ENCODE measurements at places on chromosomes 1 and 21.

DNA sequence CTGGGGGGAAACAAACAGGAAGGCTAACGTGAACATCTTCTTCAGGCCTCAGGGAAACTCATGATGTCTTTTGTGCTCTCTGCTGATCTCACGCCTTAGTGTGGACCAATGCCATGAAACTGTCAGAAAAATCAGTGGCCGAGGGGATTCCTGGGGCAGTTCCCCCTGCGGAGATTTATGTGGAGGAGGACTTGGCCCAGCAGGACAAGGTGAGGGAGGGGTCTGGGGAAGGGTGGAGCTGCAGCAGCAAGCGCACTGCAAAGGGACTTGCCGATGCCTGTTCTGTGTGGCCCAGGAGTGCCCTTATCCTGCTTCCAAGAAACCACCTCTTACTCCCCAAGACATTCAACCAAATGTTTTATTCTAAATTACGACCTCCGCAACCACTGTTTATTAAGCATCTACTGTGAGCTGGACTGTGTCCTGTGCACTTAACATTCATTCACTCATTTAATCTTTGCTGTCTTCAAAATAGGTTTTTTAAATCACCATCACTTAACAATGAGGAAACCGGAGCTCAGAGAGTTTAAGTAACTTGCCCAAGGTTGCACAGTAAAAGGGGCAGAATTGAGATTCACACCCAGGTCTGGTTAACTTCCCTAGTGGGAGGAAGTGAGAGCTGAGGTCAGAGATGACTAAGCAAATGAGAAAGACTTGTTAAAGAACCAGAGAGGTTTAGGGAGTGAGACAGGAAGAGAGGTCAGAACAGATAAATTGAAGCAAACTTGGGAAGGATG is 49.7 kb downstream of the FHAD1 start:
- no peak for DNase-seq

GRCh38 chr1:28118640-28119307 is 30.4 kb upstream of the EYA3 start:
- no peak for DNase-seq

DNA sequence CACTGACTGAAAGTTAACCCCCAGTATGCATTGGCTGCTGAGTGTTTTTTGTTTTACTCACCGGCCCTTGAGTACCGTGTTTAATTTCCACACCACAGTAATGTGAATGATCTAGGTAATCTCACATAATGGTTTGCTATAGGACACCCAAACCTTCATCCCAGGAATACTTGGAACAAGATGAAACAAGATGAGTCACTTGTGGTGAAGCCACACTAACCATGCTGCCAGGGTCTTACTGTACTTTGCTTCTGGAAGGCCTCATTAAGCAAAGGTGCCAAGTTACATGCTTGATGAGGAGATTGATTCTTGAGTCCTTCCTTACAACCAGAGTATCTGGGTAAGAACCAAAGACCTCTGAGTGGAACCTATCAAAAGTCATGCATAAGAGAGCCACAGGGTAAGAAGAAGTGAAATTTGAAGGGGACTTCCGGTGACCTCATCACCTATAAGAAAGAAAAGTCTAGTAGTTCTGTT is 163.3 kb downstream of the NRIP1 start:
- DNase-seq: no peak

- DNase-seq: no peak
These were observed 235.2 kb downstream of the SDCCAG8 start for GRCh38 chr1:243490748-243491686.

GRCh38 chr1:18539171-18539570 is 58.4 kb downstream of the KLHDC7A start:
- no peak for DNase-seq

GRCh38 chr1:94599095-94599813 is 57.7 kb upstream of the F3 start:
- DNase-seq: no peak

DNA sequence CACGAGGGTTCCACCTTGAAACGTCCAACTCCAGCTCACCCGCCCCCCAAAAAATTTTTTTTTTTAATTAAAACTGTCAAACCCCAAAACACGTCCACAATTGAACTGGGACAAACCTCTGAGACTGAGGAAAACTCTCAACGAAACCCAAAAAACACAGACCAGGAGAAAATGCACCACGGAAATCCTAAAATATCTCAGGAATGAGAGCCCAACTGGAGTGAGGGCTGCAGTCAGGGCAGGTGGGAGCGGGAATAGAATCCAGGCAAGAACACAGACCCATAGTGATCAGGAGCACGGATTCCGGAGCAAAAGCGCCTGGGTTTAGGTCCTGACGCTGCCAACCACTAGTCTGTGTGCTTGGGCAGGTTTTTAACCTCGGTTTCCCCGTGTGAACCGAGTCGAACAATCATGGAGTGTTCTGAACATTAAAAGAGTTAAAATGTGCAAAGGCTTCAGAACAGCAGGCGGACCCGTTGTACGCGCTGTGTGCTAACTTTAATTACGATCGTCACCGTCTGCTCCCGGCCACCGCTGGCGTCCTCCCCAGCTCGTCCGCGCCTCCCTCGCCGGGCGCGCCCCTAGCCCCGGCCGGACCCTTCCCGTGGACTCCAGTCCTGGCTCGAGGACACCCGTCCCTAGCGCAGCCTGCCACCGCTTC is 624 bp downstream of the ARHGAP29 start:
- no peak for DNase-seq

- no peak for DNase-seq
These were observed 778 bp downstream of the EVI5 start for GRCh38 chr1:92784021-92784638.

DNA sequence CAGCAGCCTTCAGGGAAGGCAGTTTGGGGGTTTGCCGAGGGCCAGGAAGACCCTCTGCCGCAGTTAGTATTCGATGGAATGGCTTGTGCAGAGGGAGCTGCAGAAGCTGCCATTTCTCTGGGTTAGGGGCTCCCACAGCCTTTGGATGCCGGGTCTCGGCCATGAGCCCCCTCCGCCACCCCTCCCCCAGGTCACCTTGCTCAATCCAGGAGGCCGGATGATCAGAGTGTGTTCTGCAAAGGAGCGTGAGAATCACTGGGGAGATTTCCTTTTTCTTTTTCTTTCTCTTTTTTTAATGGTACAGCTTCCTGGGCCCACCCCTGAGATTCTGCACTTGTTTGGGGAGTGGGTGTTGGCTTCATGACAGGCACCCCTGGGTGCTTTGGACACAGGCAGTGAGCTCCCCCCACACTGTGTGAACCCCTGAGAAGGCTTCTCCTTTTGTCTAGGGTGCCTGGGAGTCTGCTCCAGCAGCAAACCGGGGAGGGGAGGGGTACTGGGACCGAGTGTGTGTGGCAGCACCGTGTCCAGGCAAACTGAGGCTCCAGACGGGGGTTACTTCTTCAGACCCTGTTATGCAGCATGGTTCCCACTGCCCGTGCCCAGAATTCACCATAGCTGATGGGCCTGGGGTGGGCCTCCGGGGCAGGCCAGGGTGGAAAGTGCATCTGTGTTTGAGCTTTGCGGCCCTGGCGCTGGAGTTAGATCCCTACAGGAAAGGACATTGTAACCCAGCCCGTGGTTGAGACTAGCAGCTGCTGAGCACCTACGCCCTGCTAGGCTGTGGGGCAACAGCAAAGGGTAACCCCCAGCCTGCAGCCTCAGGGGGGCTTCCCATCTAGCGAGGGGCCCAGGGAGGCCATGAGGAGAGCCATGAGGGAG is 18.5 kb downstream of the TNFRSF1B start:
- DNase-seq: no peak

DNA sequence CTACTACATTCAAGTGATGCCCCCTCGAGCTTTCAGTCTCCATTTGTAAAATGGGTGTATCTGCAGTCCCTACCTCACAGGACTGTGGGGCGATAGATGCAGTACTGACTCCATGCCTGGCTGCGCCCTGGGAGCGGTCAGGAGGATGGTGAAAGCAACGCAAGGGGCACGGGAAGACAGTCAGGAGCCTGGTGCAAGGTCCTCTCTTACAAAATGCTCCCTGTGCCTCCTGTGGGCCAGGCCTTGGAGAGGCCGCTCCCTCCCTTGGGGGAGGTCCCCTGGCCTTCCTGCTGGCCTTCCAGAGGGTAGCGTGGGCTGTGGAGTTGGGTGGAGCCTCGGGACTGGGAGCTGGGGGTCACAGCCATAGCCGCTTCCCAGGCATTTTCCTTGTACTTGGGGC is 21.6 kb downstream of the FAM151A start:
- DNase-seq: no peak

- DNase-seq: no peak
These were observed 233.1 kb upstream of the USP24 start for GRCh38 chr1:55448261-55448660.

GRCh38 chr21:45410865-45411809 is 6.2 kb downstream of the COL18A1 start:
- no peak for DNase-seq

DNA sequence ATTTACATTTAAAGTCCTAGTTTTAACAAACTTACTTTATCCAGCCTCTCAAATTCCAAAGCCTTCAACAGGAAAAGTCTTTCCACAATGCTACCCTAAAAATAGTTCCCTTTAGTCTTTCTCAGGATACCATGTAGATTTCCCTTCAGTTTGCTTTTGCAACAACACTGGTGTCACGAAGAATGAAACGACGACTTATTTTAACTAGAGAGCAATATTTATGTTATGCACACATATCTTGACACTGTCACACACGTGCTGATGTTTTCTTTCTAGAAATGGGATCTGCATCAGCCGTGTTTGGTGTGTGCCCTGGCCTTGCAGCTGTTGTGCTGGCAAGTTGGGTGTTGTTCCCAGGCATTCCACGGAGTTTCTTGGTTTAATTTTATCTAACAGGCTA is 75.5 kb downstream of the SIPA1L2 start:
- DNase-seq: no peak

DNA sequence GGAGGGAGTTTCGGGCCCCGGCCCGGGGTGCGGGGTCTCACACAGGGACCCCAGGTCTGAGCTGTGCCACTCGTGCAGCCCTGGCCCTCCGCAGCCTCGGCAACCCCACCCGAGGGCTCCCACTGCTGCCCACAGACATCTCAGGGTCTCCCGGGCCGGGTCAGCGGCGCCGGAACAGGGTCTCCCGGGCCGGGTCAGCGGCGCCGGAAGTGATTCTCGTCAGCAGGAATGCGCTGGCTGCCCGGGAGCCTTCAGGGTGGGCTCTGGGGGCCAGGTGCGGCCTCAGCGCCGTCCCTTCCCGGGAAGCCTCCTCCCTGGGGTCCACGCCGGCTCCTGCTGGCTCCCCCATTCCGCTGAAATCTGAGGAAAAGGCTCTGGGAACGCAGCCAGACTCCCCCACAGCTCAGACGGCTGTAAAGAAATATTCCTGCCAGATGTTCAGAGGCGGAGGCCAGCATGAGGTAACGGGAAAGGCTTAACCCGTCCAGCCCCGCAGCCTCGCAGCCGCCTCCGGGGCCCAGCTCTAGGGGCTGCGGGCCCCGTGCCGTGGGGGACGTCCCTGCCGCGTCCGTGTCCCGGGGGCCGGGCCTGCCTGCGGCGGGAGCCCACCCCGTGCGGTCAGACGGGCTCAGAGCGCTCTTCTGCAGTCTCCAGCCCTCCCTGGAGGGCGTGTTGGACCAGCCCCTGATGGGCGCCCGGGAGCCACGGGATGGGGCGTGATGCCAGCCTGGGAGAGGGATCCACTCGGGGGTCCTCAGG is 8.7 kb upstream of the COL6A1 start:
- no peak for DNase-seq

DNA sequence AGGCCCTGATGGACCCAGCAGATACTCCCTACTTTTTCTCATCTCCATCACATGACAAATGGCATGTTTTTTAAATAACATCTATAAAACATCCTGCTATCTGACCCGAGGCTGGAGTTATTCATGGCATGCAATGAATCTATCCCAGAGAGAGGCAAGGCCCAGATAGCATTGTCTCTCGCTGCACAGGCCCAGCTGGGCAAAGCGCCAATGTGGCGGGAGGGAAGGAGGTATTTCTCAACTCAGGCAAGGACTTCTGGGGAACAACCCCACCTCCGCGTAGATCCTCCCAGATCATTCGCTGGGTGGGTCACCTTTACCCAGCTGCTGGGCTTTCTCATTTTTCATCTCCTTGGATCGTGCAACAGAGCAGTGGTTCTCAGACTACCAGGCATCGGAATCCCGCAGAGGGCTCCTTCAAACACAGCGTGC is 59.8 kb downstream of the ERG start:
- DNase-seq: no peak

DNA sequence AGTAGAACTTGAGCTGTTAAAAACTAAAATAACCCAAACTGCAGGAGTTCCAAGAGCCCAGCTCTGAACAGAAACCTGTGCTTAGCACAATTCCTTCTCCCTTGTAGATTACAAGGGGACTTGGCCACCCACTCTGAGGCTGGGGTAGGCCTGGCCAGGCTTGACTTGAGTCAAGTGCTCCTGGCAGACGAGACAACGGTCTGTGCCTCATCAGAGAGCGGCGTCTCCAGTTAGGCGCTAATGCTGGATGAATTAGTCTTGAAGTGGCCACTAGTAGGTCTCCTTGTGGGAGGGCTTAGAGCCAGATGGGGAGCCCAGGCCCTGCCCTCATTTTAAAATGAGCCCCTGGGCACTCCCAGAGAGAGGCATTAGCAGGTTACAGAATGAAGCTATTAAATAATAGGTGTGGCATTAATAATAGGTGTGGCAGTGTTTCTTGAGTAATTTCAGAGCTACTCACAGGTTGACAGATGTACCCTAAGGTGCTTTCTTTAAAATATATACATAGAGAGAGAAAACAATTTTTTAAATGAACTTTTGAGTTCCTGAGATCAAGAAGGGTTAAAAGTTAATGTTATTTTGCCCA is 1.1 kb downstream of the EEIG2 start:
- no peak for DNase-seq

DNA sequence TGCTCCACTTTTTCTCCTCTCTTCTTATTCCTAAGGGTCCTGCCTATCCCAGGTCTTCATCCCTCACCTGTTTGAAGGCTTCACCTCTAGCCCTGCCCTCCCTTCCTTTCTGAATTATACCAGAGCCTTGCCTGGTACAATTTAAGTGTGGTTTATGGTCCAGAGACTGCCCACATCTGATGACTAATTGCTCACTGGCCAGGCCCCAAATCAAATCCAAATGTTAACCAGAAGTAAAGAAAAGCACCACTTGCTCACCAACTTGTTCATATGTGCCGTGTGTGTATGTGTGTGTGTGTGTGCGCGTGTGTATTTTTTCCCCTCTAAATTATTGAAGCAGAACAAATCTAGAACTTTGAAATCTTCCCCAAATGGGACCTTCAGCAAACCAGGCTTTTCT is 26.4 kb downstream of the MYOM3 start:
- no peak for DNase-seq

DNA sequence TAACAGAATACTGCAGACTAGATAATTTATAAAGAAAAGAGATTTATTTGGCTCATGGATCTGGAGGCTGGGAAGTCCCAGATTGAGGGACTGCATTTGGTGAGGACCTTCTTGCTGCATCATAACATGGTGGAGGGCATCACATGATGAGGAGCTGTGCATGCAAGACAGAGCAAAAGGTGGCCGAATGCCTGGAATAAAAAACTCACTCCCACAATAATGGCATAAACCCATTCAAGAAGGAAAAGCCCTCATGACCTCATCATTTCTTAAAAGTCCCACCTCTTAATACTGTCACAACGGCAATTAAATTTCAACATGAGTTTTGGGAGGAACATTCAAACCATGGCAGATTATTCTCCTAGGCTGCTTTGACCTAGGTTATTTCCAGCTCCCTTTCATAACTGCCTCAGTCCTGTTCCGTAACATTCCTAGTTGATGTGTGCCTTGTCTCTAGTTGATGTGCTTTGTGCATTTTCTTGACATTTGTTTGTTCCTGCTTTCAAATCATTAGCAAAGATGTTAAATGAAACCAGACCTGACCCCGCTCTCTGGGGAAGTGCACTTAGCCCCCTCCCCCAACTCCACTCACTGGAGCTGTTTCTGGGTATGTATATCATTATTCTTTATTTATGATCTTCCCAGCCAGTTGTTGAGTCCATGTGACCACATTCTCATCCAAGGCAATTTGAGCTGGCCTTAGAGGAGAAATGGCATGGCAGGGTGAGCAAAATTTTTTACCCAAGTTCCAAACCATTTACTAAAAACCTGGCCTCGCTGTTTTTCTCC is 148.5 kb downstream of the GDAP2 start:
- no peak for DNase-seq

Data from stimulated activated CD8-positive, alpha-beta memory T cell treated with anti-CD3 and anti-CD28 coated beads, Interleukin-4, amount 100 ng/mL, for 4 hours (primary cell).